ENCODE measurements at places on chromosomes 3 and 15. TPM values are rescaled to one million over a fixed set of nuclear protein-coding genes. Genes with fewer than 3 reads are reported as not detected.

The CLDN16 gene
- not detected for total RNA-seq

The PFN2 gene
- total RNA-seq, result 18.3 TPM

The PLA2G4F gene
- total RNA-seq, result not detected

The C15orf62 gene
- 1.1 TPM for total RNA-seq

The FBXO40 gene
- total RNA-seq, result not detected

The SLC30A4 gene
- 1.8 TPM for total RNA-seq

The SPINT1 gene
- 0.54 TPM for total RNA-seq

The GPR15 gene
- 9.1 TPM for total RNA-seq

The A4GNT gene
- not detected for total RNA-seq

The GOLGA8S gene
- 0.22 TPM for total RNA-seq

The DUOXA2 gene
- total RNA-seq, result not detected

The EFHB gene
- total RNA-seq, result 0.44 TPM

The TRA2B gene
- 472 TPM for total RNA-seq

The AGBL1 gene
- total RNA-seq, result not detected

The C3orf33 gene
- 4.6 TPM for total RNA-seq

The ANKUB1 gene
- total RNA-seq, result not detected

The TMEM158 gene
- not detected for total RNA-seq

The CNTN4 gene
- total RNA-seq, result not detected

The ACTRT3 gene
- total RNA-seq, result not detected

The PCSK6 gene
- 2.6 TPM for total RNA-seq

The KLF15 gene
- total RNA-seq, result not detected

The PCLAF gene
- 0.83 TPM for total RNA-seq

The ALG1L2 gene
- not detected for total RNA-seq

The CTDSPL gene
- 0.08 TPM for total RNA-seq

Measured in CD8-positive, alpha-beta T cell (primary cell).